T-helper 1 cell (primary cell): ENCODE measurements at places on chromosomes 5 and 9.
A peak's percentile ranks its signal among the peaks of the same experiment; 100 is the strongest.

DNA sequence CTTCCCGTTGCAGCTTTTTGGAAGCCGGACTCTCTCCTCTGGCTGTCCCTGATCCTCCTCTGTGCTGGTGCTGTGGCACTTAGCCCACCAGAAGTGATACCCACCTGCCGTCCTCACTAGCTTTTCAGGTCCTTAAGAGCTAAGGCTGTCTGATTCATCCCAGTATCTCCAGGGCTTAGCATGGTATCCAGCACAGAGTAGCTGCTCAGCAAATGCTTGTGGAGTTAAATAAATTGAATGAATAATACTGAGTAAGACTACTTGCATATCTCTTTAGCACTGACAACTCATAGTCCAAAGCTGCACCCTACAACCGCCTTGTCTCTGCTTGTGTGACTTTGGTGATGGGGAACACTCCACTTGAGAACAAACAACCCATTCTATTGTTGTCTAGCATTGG is 7.7 kb upstream of the XPA start:
- no peak for DNase-seq

- no peak for DNase-seq
Observed at GRCh38 chr5:135269199-135269598, 129.8 kb downstream of the MACROH2A1 start.

DNA sequence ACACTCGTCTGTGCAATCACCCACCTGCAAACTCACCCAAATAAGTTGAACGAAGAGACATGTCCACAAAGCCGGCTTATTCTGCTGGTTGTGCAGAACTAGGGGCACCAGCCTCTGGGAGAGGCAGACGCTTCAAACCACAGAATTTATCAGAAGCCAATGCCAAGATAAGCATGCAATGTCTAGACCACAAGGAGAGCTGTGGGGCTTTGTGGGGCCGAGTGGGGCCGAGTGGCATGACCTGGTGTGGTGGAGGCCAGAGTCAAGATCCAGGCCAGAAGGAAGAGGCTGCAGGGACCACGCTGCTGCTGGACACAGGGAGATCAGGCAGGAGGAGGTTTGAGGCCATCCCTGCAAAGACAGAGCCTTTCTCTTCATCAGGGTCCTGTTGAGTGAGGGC is 259.0 kb downstream of the IRX2 start:
- DNase-seq: no peak

- DNase-seq: no peak
Observed at GRCh38 chr9:126420643-126421564, 94.3 kb downstream of the MVB12B start.

- peak; percentile 89 for DNase-seq
Observed at GRCh38 chr9:97397220-97397619, 14.7 kb upstream of the TDRD7 start.
